ENCODE measurements at places on chromosomes 16 and 17. TPM values are rescaled to one million over a fixed set of nuclear protein-coding genes. Genes with fewer than 3 reads are reported as not detected.

Gene IRX3
- total RNA-seq: 15.5 TPM

Gene CRISPLD2
- total RNA-seq: 2.3 TPM

GRCh38 chr17:34847938-34848337 lies 113.3 kb downstream of the CCT6B start:
- DNase-seq: no peak

Gene KRTAP4-6
- total RNA-seq: not detected

Gene PAQR4
- total RNA-seq: 2.5 TPM
